ENCODE measurements at places on chromosomes 3 and 15.
A peak's percentile ranks its signal among the peaks of the same experiment; 100 is the strongest.

DNA sequence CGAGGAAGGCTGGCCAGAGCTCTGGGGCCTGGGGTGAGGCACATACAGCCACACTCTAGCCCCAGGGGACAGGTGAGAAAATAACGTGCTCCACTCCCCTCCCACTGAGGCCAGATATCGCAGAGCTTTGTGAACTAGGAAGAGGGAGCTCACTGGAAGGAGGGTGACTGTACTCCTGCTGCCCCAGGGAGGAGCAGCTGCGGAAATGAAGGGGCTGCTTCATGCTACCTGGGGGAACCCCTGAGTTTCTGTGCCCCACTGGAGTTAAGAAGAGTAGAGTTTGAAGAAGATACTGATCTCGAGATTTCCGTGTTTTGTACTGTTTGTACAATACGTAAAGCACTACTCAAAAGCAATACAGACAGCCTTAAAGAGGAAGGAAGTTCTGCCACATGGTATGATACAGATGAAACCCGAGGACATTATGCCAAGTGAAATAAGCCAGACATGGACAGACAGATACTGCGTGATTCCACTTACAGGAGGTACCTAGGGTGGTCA is 44.6 kb downstream of the CMTM6 start:
- peak; percentile 60 for DNase-seq

GRCh38 chr3:43786102-43786501 is 95.4 kb downstream of the ABHD5 start:
- no peak for DNase-seq

DNA sequence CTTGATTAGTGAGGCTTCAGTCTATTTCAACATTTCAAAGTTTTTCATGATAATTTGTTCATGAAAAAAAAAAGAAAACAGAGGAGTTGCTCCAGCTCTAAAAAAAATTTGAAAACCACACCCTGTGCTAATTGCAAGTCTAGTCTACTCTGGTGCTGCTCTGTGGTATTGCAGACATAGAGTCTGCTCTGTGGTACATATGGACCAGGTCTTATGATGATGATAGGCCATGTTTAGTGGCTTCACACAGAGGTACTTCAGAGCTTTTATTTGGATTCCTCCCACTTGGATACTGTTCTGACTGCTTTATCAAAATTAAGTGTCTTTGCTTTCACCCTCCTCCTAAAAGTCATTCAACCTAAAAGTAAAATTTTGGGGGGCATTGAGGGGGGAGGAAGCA is 160.8 kb downstream of the ALCAM start:
- DNase-seq = no peak

DNA sequence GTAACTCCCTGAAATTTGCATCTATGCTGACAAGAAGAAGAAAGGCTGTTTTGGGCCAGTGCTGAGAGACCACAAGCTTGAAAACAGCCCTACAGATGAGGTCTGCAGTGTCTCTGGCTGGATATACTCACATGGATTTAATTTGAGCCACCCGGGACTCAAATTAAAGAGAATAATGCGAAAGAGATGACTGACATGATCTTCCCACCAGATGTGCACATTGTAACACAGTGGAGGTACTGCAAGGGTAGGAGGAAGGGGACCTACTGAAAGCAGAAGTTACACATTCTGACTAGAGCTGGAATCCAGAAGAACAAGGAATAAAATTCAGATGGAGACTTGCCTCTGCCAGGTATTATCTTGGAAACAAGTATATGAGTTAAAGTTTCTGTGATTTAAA is 728.3 kb upstream of the SGO1 start:
- DNase-seq = no peak

- no peak for DNase-seq
These were observed 175.7 kb downstream of the FOXP1 start for GRCh38 chr3:71407823-71408222.

GRCh38 chr15:38545179-38545578 is 19.4 kb downstream of the RASGRP1 start:
- no peak for DNase-seq

DNA sequence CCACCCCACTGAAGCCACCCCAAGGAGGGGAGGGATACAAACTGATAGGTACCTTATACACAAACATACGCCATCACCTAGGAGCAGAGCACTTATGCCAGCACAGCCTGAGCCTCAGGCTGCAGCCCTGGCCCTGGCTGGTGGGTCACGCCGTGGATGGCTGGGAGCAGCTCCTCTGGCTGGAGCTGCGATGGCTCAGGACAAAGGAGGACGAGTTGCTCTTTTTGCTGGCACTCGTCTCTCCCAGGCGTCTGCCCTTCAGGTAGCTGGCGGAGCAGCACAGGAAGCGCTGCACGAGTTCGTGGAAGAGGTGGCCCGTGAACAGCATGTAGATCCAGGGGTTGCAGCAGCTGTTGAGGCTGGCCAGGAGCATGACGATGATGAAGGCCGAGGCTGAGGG is 16.6 kb downstream of the OXTR start:
- no peak for DNase-seq

DNA sequence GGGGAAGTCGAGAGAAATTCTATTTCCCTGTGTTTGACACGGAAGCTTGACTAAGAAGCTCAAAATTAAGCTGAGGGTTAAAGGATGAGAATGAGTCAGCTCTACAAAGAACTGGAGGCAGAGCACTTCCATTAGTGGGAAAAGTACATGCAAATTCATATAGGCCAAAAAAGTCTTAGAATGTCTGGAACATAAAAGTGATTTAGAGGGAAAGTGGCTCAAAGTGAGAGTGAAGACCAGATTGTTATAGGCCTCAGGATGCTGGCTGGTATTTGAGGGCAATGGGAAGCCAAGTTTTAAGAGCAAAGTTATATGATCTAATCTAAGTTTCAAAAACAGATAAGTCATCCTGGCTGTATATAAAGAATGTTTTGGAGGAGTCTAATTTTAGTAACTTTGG is 857.3 kb downstream of the NAALADL2 start:
- DNase-seq = no peak

- no peak for DNase-seq
These were observed 191.8 kb downstream of the CGGBP1 start for GRCh38 chr3:87867001-87867400.

DNA sequence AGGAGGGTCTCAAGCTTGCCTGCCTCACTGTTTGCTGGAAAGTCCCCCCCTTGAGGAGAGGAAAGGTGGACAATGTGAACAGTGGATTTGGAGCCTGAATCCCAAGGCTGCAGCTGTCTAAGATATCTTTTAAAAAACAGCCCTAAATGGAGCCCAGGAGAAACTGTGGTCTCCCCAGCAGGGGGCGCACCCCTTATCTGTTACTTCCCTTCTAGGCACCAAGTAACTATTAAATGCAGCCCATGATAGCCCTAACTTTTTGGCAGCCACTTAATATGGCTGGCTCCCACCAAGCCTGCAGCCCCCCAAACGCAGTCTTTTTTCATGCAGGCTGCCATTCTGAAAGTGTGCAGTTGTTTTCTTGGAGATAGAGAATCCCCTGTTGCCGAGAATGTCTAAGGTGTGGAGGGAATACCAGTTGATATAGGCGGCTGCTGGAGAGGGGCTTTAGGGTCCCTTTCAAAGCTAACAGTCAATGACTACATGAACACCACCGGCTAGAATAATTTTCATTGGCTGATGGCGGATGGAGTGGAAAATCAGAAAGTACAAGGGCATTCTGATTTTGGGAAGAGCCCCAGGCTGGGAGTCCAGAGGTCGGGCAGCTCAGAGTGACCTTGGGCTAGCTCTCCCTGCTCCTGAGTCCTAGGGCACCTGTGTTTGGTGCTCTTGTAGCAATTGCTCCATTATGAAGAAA is 1.3 kb downstream of the RHCG start:
- no peak for DNase-seq

- no peak for DNase-seq
These were observed 14.1 kb downstream of the ACAA1 start for GRCh38 chr3:38122712-38123290.

GRCh38 chr3:133956982-133957381 is 61.3 kb upstream of the RAB6B start:
- DNase-seq = no peak

DNA sequence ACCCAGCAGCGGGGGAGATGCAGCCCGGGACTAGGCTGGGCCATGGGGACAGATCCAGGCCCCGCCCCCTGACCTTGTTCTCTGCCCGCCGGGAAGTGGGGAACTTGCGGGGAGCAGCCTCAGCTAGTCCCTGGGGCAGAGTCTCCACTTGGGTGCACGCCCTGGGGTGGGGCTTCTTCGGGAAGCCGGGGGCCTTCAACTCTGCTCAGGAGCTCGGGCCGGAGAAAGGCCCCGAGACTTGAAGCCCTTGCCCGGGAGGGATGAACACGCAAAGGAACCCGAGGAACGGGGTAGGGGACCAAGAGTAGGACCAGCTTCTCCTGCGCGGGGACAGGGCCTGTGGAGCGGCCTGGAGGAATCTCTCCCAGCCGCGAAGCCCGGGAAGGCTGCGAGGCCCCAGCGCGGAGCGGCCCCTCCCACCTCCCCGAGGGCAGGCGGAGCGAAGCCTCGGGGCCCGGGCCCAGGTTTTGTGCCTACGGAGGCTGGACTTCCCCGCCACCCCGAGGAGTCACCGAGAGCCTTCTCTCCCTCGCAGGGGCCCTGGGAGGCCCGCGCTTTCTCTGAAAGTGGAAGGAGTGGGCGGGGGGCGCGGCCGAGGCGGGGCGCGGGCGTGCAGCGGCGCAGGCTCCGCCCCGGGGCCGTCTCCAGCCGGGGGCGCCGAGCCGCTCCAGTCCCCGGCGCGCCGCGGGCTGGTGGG is at the start of gene ITPKA:
Gene ITPKA, plus strand, starts transcription at position 670 of the 697 bp plus-strand sequence. CDS start 54 bp downstream, outside the sequence.
- peak; percentile 89 for DNase-seq

Measured in stimulated activated CD4-positive, alpha-beta T cell treated with anti-CD3 and anti-CD28 coated beads, Interleukin-4, amount 100 ng/mL, for 4 hours (primary cell).